ENCODE measurements at places on chromosomes 6 and 20.

DNA sequence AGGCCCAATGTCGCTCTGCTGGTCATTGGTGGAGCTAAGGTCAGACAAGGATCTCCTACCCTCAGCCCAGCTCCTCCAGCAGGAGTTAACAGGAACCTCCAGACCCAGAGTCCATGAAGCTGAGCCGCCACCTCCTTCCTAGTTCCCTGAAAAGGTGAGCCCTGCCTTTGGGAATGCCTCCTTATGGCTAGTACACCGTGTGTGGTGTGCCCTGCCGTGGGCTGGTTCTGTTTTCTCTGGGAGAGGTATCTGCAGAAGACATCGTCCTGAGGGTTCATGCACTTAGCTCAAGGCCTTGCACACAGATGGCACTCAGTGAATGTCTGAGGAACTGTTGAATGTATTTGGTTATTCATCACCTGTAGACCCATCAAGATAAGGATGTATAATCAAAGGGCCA is 15.3 kb downstream of the BANF2 start:
- no peak for DNase-seq

- peak; percentile 86 for DNase-seq
Measured at GRCh38 chr6:96015518-96016333, at the start of gene FUT9. TSS of gene FUT9 (plus strand) at chr6:96015974. CDS start at chr6:96203156, 187,182 bp downstream.

DNA sequence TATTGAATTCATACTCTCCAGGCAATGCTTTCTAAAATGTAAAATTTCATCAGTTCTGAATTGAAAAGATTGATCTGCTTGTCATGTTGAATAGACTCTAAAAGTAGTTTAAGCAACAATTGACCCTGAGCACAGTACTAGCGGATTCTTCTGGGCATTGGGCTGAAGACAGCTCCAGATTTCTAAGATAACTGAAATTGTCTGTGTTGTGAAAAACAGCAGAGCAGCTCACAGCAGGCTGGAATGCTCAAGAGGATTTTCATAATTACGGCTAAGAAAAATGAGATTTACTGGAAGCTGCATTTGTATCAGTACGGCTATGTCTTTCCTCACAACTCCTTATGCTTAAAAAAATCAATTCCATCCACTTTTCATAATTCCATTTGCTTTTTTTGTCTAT is 373.7 kb downstream of the HACE1 start:
- no peak for DNase-seq

DNA sequence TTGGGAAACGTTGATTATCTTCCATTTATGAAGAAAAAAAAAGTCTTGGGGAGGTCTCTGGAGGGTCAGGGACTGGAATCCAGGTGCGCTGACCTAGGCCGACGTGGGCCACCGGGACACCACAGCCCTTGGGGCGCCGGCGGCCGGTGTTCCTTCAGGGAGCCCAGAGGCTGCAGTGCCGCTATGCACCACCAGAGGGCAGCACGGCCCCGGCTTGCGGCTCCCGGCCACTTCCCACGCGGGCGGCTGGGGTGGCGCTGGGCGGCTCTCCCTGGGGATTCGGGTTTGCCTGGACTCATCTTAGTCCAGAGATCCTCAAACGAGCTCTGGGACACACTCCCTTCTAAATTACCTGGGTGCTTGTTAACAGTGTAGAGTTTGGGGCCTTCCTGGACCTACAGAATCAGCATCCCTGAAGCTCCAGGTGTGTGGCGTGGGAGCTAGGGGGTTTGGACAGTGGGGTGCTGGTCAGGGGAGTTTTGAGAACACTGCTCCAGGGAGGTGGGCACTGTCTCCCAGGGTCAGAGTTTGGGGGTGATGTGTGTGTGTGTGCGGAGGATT is 23.0 kb upstream of the GTSF1L start:
- peak; percentile 60 for DNase-seq

DNA sequence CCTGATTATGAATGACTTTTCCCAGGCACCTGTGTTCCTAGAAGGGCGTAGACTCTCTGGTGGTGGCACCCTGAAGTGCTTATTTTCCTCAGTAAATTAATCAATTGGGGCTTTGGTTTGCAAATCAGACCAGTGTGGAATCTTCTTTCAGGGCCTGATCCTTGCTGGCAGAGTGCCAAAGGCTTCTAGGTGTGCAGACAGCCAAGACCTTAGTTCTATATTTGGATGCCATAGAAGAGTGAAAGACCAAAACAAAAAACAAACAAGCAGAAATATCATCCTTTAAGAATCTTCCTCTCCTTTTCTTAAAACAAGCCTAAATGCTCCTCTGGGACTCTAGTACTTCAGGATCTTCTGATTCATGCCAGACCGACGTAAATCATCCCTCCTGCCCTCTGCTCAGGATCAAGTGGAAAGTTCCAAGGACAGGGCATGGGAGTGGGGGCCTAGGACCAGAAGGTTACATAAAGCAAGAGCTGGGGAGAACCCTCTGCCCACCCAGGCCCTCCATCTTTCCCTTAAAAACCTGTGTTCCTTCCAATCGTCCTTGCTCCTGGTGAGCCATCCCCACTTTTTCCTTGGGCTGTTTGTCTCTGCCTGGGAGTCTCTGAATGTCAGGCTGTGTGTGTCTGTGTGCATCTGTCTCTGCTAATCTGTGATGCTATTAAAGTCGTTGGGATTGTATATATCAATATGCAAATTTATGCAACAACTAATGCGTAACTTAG is 70.5 kb upstream of the MYLIP start:
- no peak for DNase-seq

DNA sequence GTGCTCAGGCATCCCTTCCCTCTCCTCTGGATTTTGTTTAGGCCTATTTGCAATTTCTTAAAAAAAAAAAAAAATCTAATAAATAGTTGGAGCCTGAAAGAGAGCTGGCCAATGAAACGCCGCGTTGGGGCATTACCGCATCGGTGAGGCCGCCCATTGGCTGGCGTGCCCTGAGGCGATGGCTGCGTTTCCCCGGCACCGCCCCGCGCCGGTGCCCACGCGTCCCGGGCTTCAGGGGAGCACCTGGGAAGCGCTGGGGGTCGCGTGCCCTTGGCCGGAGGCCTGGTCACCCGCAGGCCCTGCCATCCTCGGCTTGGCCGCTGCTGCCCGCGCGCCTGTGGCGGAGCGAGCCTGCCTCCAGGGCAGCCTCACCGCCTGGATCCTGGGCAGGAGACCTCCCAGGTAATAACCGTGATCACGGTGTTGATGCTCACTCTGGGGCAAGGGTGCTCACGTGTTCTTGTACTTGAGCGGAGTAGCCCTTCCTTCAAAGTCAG is 155.4 kb downstream of the NRN1 start:
- DNase-seq, result peak; percentile 72

DNA sequence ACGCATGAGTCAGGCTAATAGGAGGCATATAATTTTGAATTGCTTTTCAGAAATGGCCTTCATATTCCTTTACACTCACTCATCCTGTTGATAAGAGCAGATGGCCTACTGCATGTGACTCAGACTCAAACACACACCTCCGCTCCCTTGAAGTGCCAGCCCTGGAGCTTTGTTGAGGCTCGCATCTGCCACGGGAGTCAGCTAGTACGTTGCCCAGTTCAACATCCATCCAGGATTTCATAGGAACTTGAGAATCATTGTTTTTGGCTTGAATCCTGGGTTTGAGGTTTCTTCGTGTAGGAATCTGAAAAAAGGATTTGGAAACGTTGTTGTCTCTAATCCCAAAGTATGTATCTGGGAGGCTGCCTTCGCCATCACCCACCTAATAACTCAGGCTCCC is 87.4 kb upstream of the JAG1 start:
- DNase-seq, result no peak

GRCh38 chr20:19802099-19802491 is 44.0 kb downstream of the RIN2 start:
- DNase-seq, result no peak

GRCh38 chr20:48058611-48059559 is 273.6 kb upstream of the SULF2 start:
- DNase-seq, result no peak

DNA sequence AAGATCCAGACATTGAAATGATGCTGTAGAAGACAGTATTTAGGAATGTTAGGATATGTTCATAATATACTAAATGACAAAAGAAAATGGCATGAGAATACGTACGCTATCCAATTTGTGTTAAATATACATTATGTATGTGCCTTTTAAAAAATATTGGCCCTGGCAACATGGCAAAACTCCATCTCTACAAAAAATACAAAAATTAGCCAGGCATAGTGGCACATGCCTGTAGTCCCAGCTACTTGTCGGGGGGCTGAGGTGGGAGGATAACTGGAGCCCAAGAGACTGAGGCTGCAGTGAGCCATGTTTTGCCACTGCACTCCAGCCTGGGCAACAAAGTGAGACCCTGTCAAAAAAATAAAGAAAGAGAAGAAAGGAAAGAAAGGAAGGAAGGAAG is 155.7 kb downstream of the DOK5 start:
- no peak for DNase-seq

DNA sequence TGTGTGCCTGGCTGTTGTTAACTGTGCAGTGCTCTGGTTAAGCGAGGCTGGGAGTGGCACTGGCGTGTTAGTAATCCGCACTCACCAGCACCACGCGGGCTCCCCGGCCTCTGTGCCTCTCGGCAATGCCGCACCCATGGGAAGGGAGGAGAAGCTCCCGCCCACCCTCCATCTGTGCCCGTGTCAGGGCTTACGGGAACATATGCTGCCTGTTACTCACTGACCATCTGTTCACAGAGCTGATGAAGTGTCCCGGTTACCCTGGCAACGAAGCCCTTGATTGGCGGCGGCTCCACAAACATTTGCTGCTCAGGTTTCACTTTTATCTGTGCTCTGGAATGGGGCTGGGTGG is 114.7 kb downstream of the PSMB1 start:
- DNase-seq, result peak; percentile 98
